ENCODE measurements at places on chromosomes 6 and 20. TPM values are rescaled to one million over a fixed set of nuclear protein-coding genes. Genes with fewer than 3 reads are reported as not detected.

GRCh38 chr6:132650429-132650828 is 8.6 kb downstream of the TAAR1 start:
- no peak for DNase-seq

DNA sequence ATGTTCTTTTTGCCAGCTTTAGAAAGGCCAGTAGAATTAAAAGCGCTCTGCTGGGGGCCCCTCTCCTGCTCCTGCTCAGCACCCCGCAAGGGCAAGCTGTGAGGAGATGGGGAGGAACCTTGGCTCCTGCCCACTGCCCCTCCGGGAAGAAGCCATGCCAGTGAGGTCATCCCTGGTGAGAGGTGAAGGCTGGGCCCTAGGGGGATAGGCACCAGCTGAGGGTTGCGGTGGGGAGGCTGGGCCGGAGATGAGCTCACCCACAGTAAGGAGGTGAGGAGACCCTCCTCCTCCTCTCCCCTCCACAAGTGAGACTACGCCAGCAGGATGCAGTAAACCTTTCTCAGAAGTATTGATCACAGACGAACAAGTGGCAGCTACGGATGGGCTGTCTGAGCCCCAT is 32.1 kb downstream of the LRFN2 start:
- no peak for DNase-seq

The TDRD6 gene
- 0.64 TPM for total RNA-seq

The CFAP206 gene
- 1.9 TPM for total RNA-seq

DNA sequence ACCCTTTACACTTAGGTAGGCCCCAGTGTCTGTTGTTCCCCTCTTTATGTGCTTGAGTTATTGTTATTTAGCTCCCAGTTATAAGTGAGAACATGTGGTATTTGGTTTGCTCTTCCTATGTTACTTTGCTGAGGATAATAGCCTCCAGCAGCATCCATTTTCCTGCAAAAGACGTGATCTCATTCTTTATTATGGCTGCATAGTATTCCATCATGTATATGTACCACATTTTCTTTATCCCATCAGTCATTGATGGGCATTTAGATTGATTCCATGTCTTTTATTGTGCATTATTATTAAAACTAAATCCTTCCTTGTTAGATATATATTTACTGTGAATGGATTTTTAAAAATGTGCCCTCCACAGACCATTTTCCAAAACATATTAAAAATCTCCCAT is 1137.3 kb upstream of the ADGRB3 start:
- no peak for DNase-seq

GRCh38 chr6:105664931-105665330 is 262.0 kb upstream of the PREP start:
- no peak for DNase-seq

Data from glutamatergic neuron (in vitro differentiated cells).